ENCODE measurements at places on chromosomes 16 and 17.
A peak's percentile ranks its signal among the peaks of the same experiment; 100 is the strongest.

- no peak for DNase-seq
These were observed 4.2 kb downstream of the CDK3 start for GRCh38 chr17:76004750-76005262.

GRCh38 chr16:73879621-73880020 is 417.0 kb upstream of the PSMD7 start:
- no peak for DNase-seq

DNA sequence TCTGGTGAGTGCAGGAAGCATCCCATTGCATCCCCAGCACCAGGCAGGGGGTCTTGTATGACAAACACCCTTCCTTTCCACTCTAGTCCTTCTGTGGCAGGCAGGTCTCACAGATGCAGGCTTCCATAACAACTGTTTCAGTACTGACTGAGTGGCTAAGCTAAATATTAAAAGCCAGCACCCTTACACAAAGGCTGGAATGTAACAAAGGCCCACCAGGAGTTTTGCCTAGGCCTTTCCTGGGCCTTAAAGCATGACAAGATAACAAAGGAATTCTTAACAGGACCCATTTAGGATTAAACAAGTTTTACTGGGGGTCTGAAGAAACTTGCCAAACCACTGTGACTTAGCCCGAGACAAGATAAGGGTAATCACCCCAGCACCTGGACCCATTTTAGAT is 228.9 kb upstream of the RPL38 start:
- no peak for DNase-seq

DNA sequence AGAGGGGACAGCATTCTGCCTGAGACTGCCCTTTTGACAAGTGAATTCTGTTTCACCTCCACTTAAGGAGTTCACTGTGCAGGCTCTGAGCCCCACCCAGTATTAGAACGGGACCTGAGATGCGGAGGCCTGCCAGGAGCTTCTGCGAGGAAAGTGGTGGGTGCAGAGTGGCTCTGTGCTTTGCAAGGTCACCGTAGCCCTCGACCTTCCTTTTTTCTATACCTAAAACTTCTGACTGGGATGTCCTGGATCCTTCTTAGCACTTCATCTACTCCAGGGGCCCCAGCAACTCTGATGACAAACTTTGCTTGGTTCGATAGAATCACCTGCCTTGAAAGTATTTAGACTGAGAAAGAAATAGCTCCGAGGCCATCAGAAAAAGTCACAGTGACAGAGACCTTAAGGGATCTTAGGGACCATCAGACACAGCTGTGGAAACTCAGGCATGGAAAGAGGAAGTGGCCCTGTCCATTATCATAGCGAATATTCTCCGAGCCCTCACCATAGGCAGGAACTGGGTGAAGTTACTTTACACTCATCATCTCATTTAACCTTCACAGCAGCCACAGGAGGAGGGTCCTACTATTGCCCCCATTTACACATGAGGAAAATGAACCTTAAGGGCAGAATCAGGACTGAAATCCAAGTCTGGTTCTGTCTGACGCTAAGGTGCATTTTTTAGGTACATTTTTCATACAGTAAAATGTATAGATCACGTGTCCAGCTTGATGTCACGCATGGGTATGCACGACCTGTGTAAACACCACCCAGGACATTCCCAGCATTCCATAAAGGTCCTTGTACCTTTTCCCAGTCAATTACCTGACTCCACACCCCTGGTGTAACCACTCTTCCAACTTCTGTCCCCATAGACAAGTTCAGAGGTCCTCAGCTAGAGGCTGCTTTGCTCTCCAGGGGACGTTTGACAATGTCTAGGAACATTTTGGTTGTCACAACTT is 676 bp upstream of the KRT13 start:
- peak; percentile 78 for DNase-seq

- DNase-seq, result no peak
These were observed 2252.5 kb downstream of the TP53TG3F start for GRCh38 chr16:35711958-35712357.

DNA sequence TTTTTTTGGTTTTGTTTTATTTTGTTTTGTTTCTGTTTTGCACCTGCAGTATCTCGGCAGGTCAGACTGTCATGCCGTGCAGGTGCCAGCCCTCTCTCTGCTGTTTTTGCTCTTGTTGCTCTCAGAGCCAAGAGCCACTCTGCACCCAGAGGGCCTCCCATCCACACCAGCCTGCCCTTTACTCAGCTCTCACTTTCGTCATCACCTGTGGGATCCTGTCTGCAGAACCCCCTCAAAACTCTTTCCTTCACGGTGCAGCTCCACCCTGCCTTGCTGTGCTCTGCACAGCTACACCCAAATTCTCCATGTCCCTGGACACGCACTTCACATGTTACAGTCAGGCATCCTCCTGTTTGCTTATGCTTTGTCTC is 2.6 kb downstream of the AOC3 start:
- DNase-seq, result no peak
